ENCODE measurements at places on chromosomes 2 and 18.
A peak's percentile ranks its signal among the peaks of the same experiment; 100 is the strongest.

DNA sequence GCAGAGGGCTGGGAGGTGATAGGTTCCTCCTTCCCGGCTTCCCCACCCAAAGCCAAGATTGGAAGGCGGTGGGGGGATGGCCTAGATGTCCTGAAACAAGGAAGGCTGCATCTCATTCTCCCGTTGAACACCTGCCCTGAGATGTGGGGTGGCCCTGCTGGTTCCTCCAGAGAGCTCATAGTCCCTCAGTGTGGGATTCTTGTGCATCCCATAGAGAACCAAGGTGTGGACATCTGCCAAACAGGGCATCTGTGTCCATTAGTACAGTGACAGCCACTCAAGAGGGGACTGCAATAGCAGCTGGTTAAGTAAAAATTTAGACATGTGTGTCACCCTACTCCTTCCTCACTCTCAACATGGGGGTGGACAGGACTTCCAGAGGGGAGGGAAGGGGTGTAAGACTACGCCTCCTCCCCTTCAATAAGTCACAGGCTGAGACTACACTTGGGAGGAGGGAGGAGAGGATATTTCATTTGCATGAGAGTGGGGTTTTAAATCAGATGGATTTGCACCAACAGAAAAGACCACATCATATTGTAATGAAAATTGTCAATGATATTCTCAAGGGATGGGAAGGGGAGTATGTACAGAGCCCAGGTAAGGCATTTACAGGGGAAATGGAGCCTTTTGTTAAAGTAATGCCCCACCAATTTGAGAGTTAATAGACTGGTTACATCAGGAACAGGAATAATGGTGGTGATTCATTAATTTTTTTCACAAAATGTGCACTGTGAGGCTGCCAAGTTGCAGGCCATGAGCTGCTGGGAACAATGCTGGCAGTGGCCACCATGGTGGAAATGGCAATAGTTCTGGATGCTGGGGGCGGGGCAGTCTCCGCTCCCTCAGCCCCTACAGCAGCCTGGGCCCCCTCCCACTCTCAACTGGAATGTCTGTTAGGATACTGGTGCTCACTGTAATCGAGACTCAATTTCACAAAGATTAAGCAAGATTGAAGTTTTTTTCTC, 80.6 kb downstream of the TEX51 start:
- H3K4me1 ChIP-seq: no peaks in the 10 kb centered on the region
- no peaks in the 10 kb centered on the region for H3K27me3 ChIP-seq
- no peaks in the 10 kb centered on the region for H3K36me3 ChIP-seq
- no peak for DNase-seq

GRCh38 chr2:86443631-86444350, 2.6 kb downstream of the KDM3A start:
- no peak for DNase-seq
- H3K36me3 ChIP-seq: peaks cover 51% of the 10 kb centered on the region
- H3K4me3 ChIP-seq: peak overlapping the region; percentile 87
- H3K27ac ChIP-seq: peak overlapping the region; percentile 82
- no peaks in the 10 kb centered on the region for H3K27me3 ChIP-seq

DNA sequence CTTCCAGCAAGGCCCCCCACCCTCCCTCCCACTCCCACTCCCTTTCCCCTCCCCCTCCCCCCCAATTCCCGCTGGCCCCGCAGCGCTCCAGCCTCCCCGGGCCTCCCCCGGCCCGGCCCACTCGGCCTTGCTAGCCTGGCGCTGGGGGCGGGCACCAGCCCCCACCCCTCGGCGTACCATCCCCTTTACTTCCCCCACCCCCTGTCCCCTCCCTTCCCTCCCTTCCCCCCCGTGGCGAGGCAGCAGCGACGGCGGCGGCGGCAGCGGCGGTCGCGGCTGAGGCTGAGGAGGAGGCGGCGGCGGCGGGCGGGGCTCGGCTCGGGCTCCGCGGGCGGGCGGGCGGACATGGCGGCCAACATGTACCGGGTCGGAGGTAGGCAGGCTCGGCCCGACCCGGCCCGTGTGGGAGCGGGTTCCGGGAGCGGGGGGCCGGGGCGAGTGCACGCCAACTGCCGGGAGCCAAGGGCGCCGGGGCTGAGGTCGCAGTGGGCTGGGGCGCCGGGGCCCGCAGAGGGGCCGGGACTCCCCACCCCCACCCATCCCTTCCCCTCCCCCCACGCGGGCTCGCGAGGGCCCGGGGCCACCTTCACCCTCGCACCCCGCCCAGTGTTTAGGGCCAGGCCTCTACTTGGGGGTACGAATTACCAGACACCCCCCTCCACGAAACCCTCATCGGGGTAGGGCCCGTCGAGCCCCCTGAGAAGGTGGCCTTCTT, at the start of gene MTA3:
MTA3 (plus strand) TSS at position 232 of the 715 bp plus-strand sequence; CDS start at position 346, 114 bp downstream.
- no peaks in the 10 kb centered on the region for H3K27me3 ChIP-seq
- peak; percentile 67 for DNase-seq
- H3K27ac ChIP-seq: no peak within 1 kb of the TSS
- H3K36me3 ChIP-seq: peaks cover 4% of the 10 kb centered on the region
- peaks cover 12% of the 10 kb centered on the region for H3K4me1 ChIP-seq

GRCh38 chr2:176106581-176107539, at the start of gene HOXD11:
TSS of gene HOXD11 (plus strand) at chr2:176107280. CDS start at chr2:176107356, 76 bp downstream.
- H3K27me3 ChIP-seq: peaks cover 87% of the 10 kb centered on the region
- H3K27ac ChIP-seq: no peak within 1 kb of the TSS
- H3K36me3 ChIP-seq: no peaks in the 10 kb centered on the region
- DNase-seq: peak; percentile 44

- H3K27ac ChIP-seq: no peak overlapping the region
- no peaks in the 10 kb centered on the region for H3K36me3 ChIP-seq
Measured at GRCh38 chr2:33241581-33241980, 234.9 kb upstream of the RASGRP3 start.

DNA sequence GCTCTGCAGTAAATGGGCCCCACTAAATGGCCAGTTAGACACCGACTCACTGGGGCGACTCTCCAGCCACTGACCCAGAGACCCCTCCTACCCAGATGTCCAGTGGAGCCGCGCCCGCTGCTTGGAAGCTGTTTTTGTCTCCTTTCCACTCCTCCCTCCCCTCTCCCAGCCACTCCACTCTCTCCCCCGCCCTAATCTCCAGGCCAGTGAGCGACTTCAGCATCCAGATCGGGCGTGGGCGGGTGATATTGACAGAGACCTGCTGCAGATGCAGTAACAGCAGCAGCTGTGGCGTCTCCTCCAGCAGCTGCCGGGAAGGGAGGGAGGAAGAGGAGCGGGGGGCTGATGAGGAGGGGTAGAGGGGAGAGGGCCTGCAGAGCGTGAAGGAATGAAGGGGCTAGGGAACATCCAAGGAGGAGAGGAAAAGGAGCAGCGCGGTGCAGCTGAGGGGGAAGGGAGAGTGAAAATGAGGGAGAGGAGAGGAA, at the start of gene SCN7A:
SCN7A (minus strand) TSS at position 110 of the 485 bp plus-strand sequence. CDS start 16,553 bp downstream, outside the sequence.
- H3K36me3 ChIP-seq: no peaks in the 10 kb centered on the region
- H3K27me3 ChIP-seq: no peaks in the 10 kb centered on the region
- no peak for DNase-seq

GRCh38 chr2:227207573-227207972, 43.1 kb downstream of the COL4A3 start:
- no peak overlapping the region for H3K27ac ChIP-seq
- H3K4me1 ChIP-seq: no peaks in the 10 kb centered on the region
- no peak overlapping the region for H3K4me3 ChIP-seq
- no peak for DNase-seq
- H3K27me3 ChIP-seq: peaks cover 4% of the 10 kb centered on the region
- H3K36me3 ChIP-seq: no peaks in the 10 kb centered on the region

DNA sequence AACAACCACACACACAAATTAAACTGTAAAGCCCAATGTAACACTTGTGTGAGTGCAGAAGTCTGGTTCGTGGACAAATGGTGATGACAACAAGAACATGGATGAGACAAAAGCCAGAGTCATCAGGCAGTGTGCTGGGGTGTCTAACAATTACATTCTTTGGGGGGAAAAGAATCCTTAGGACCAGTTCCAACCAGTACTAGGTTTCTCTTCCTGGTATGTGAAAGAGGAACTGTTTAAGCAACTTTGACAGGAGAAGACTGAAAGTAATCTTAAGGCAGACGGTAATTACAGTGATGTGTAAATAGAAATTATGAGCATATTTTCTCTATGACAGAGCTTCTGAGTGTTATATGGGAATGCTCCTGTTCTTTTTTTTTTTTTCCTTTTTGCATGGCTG, 133.4 kb downstream of the AFF3 start:
- H3K27me3 ChIP-seq: no peaks in the 10 kb centered on the region
- no peaks in the 10 kb centered on the region for H3K36me3 ChIP-seq
- H3K4me3 ChIP-seq: no peak overlapping the region
- no peak for DNase-seq

GRCh38 chr2:149768320-149768799, 180.8 kb upstream of the MMADHC start:
- no peak for DNase-seq
- H3K27ac ChIP-seq: no peak overlapping the region
- H3K4me3 ChIP-seq: no peak overlapping the region
- no peaks in the 10 kb centered on the region for H3K36me3 ChIP-seq
- no peaks in the 10 kb centered on the region for H3K4me1 ChIP-seq

- peak overlapping the region; percentile 87 for H3K4me3 ChIP-seq
- DNase-seq: peak; percentile 93
- H3K4me1 ChIP-seq: peaks cover 37% of the 10 kb centered on the region
- H3K36me3 ChIP-seq: peaks cover 19% of the 10 kb centered on the region
Measured at GRCh38 chr2:136118819-136119716, 1.1 kb upstream of the CXCR4 start.

DNA sequence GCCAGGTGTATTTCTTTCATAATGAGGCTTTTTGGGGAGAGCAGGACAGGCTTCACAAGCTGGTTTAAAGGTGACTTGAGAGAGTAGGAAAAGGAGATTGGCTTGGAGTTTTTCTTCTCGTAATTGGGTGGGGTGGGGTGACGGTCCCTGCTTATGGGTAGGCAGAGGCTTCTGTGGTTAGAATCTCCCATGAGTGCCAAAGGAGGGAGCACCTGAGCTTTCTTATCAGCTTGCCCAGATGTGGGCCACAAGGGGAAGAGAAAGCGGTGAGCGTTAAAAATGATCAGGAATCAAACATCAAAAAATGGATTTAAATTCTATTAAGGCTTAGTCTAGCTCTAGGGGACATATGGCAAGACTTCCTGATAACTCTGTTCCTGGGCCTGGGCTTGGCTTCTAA, 9.7 kb upstream of the PNPT1 start:
- H3K27ac ChIP-seq: no peak overlapping the region
- no peak overlapping the region for H3K4me3 ChIP-seq
- no peaks in the 10 kb centered on the region for H3K27me3 ChIP-seq
- no peak for DNase-seq
- H3K36me3 ChIP-seq: no peaks in the 10 kb centered on the region

GRCh38 chr18:76351961-76352581, 143.0 kb downstream of the ZNF516 start:
- DNase-seq: no peak
- no peaks in the 10 kb centered on the region for H3K36me3 ChIP-seq
- peaks cover 3% of the 10 kb centered on the region for H3K4me1 ChIP-seq
- no peak overlapping the region for H3K27ac ChIP-seq
- no peak overlapping the region for H3K4me3 ChIP-seq

DNA sequence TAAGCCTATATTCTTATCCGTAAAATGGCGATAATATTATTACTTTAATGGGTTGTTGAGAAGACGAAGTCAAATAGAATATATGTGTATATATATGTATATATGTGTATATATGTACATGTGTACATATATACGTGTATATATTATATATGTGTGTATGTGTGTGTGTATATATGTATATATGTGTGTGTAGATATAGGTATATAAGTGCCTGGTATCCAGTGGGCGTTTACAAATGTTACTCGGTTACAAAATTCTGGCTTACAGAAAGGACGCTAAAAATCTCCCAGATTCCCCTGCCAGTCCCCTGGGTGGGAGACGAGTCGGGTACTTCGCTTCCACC, 295 bp upstream of the MTX2 start:
- H3K27me3 ChIP-seq: peaks cover 12% of the 10 kb centered on the region
- no peak overlapping the region for H3K27ac ChIP-seq
- no peaks in the 10 kb centered on the region for H3K36me3 ChIP-seq
- no peak for DNase-seq

DNA sequence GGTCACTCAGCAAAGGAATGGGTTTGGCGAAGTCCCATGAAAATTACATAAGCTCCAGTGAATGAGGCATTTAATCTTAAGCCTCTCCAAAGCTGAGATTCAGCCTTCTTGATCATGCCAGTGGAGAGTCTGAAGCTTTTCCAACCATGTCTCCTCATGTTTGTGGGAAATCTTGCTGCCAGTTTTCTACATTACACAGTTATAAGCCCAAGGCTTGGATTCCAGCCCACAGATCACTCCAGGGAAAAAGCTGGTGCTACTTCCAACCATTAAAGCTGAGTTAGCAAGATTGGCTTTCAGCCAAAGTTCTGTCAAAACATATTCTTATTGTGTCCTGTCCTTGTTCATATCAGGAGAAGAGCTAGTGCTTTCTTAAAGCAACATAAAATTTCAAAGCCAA, 293.8 kb downstream of the LRRTM4 start:
- no peak for DNase-seq
- H3K27ac ChIP-seq: no peak overlapping the region
- no peaks in the 10 kb centered on the region for H3K4me1 ChIP-seq

GRCh38 chr18:32333781-32334180, 136.9 kb downstream of the GAREM1 start:
- H3K27ac ChIP-seq: no peak overlapping the region
- no peaks in the 10 kb centered on the region for H3K27me3 ChIP-seq
- no peaks in the 10 kb centered on the region for H3K4me1 ChIP-seq
- H3K4me3 ChIP-seq: no peak overlapping the region
- no peak for DNase-seq
